ENCODE measurements at places on chromosomes 7 and 10.

GRCh38 chr10:4882704-4883078 is 56.7 kb downstream of the AKR1E2 start:
- no peak for DNase-seq

DNA sequence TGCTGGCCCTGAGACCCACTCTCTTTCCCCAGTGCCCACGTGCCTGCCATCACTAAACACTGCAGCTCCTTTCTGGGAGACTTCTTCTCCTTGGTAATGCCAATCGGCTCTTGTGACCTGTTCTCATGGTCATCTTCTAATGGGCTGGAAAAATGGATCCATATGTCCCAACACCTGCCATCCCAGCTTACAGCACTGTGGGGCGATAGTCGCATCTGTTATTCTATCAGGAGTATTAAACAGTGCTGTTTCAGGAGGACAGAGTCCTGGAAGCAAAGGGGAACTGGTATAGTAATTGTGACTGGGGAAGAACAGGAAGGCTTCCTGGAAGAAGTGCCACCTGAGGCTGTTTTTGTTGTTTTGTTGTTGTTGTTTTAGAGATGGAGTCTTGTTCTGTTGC is 411.2 kb downstream of the GLRX3 start:
- DNase-seq: no peak

DNA sequence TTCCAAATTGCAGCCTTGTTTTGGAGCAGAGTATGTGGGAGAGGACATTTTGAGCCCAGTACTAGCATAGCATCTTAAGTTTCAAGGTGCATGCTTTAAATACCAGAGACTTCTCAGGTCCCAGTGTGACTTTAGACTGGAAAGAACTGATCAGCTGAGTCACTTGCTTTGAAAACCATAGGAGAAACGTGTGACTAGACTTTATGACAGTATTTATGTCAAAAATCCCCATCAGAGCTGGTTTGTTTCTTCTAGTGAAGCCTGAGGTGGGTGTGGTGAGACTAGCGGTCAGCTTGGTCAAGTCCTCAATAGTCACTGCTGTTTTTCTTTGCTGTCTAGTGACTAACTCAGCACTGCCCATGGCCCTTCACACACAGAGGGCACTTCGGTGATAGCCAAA is 724.2 kb downstream of the GATA3 start:
- DNase-seq: no peak

GRCh38 chr7:138662991-138663320 is 38.2 kb downstream of the SVOPL start:
- no peak for DNase-seq

- DNase-seq: no peak
Observed at GRCh38 chr10:71765176-71765904, 8.0 kb downstream of the VSIR start.

DNA sequence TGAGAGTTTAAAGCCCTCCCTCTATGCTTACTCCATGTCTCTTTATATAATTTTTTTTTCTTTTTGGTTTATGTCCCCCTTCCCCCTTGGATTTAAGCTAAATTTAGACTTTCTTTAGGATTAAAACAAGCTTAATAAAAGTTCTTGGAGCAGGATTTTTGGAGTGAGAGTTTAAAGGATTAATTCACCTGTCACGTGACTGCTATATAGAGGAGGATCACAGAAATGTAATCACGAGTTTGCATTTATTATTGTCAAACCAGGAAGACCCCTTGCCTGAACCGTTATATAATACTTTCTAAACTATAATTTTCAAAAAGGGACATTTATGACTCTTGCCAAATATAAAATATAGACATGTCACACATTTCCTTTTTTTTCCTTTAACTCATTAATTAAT is 78.1 kb upstream of the IMMP2L start:
- DNase-seq: no peak
